ENCODE measurements at places on chromosomes 7 and 10.

- no peak for DNase-seq
Observed at GRCh38 chr10:45461034-45461433, 87.0 kb downstream of the ALOX5 start.

GRCh38 chr7:68348401-68348800, 1249.9 kb upstream of the AUTS2 start:
- no peak for DNase-seq

DNA sequence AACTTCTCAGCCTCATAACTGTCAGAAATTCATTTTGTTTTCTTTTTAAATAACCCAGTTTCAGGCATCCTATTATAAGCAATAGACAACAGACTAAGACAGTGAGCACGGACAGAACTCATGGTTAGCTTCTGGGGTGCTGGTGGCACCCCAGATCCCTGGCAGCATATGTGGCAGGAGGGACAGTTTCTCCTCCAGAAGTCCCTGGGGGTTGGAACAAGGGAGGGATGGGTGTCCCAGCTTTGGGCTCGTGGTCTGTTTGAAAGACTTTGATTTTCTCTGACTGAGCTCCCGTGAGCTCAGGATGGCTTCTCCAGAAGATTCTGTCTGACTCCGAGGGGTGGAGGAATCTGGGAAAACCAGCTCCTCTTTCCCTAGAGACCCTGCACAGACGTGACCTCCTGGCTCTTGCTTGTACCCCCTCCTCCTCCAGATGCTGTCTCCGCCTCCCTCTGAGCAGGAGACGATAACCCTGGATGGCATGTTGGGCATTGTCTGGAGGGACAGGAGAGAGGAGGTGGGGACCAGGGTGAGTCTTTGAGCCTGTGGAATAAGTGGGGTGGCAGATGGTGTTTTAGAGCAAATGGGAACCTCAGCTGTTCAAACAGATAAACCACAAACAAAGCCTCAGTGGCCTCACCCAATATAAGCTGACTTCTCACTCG, 421.1 kb downstream of the GLRX3 start:
- no peak for DNase-seq

DNA sequence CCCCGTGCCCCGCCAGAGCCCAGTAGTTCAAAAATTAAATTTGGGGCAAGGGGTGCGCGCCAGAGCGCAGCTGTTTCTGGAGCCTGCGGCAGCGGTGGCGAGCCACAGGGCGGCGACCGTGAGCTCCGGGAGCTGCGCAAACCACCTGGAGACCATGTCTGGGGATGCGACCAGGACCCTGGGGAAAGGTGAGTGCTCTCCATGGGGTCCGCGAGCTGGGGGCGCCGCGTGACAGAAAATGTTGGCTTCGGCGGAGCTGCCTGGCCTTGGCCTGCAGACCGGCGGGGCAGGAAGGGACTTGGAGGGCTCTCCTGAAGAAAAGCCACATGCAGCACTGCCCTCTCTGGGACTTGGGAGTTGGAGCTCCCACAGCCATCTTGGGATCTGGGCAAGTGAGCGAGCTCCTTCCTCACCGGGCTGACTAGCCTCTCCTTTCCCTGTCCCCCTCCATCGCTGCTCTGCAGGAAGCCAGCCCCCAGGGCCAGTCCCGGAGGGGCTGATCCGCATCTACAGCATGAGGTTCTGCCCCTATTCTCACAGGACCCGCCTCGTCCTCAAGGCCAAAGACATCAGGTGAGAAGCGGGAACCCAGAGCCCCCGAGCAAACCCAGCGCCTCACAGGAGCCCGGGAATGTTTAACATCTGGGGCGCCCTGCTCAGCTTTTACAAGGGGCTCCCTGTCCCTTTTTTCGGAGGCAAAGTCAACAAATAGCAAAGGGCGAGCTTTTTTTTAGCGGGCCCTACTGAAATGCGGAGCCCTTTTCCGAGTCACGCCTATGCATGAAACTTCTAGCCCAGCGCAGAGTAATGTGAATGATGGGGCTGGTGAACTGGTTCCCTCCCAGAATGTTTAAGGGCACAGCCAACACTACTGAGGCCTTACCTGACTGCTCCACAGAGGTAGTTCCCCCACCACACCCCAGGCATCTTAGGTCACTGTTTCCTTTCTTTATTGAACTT, 6.1 kb downstream of the GSTO2 start:
- DNase-seq, result no peak

DNA sequence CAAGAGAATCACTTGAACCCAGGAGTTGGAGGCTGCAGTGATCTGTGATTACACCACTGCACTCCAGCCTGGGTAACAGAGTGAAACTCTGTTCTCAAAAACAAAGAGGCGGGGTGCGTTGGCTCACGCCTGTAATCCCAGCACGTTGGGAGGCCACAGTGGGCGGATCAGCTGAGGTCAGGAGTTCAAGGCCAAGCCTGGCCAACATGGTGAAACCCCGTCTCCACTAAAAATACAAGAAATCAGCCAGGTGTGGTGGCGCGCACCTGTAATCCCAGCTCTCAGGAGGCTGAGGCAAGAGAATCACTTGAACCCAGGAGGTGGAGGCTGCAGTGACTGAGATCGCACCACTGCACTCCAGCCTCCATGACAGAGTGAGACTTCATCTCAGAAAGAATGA, 42.4 kb upstream of the NCAPG2 start:
- no peak for DNase-seq
